DMS79 (cell line): ENCODE measurements at places on chromosomes 1 and 21.

GRCh38 chr1:12465126-12465525 is 152.9 kb downstream of the DHRS3 start:
- DNase-seq = no peak

DNA sequence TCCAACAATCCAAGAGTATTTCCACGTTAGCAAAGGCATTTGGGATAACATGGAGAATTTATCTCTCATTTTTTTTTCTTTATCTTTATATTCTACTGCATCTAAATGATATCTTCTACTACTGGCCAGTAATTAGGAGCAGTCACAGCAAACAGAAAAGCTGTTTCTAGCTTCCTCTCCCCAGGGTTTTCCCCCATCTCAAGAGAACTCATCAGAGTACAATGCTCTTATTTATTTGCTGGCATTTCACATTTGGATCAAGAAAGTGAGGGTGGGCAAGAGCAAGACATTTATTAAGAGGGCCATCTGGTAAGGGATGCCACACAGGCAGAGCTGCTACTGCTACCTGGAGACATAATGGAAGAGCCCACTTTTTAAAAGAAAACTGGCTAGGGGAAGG is 368.2 kb downstream of the USH2A start:
- no peak for DNase-seq

- DNase-seq = no peak
Observed at GRCh38 chr1:26517766-26518049, 11.9 kb upstream of the RPS6KA1 start.

DNA sequence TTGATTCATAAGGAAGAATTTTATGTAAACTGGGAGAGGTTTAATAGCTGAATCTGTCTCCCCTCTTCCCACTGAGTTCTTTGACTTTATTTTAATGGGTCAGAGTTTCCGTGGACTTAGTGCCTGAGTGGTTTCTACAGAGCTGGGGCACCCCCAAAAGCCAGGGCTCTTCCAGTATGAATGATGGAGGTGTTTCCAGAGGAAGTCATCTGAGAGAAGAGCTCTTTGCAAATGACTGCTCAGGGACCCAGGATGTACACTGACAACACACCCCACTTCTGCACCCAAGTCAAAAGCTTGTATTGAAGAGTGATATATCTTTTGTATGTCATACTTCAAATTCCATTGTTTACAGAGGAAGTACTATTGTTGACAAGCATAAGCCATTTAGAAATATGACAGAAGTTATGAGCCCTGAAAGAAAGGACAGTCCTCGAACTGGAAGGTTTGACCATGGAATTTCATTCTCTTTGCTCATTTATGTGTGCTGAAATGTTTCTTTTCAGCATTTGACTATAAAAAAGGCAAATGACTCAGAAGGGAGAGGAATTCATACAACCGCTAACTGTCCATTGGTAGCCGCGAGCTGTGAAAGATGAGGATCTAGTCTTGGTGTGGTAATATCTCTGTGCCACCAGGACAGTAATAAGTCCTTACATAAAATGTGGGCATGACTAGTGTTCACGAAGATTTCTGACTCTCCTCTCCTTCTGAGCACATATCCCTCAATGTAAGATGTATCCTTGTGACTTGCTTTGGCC is 25.4 kb upstream of the LMX1A start:
- no peak for DNase-seq

- peak; percentile 29 for DNase-seq
Observed at GRCh38 chr1:38028105-38028591, 15.6 kb downstream of the UTP11 start.

DNA sequence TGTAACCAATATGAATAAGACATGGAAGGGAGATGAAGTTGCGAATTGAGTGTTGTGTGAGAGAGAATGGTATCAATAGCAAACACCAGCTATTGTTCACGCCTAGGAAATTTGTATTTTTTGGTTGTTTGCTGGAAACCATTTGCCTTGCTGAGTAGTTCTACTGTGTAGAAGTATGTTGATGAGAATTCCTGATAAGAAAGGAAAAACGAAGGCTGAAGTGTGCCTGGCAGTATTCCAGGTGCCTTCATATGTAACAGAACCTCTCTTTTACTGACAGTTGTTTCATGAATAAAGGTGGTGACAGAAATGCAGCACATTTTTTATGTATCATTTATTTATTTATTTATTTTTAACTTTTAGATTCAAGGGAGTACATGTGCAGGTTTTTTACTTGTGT is 79.5 kb downstream of the SDCCAG8 start:
- no peak for DNase-seq

GRCh38 chr1:240242601-240243144 is 151.0 kb downstream of the FMN2 start:
- DNase-seq = no peak

DNA sequence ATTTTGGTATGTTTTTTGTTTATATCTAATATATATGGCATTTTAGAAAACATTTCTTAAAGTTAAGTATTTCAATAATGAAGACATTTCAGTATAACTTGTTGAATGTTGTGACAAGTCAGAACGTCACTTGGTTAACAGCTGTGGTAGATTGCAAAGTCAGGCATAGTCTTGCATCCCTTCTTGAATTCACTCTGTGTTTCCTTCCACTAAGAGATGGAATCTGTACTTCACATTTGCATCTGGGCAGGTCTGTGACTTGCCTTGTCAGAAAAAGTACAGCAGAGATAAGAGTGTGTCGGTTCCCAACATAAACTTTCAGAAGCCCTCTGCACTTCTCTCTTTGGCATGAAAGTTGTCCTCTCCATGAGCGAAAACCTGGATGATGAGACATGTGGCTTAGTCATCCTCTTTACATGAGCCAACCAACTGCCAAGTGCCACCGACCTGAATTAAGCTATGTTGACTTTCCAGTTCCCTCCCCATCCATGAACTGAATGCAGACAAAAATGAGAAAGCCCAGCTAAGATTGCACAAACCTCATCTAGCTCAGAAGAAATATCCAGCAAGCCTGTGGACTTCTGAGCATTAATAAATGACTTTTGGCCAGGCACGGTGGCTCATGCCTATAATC is 1730.2 kb downstream of the MRPL39 start:
- DNase-seq = no peak

GRCh38 chr21:33236766-33237165 is 7.0 kb downstream of the IFNAR2 start:
- DNase-seq = no peak

- DNase-seq = peak; percentile 50
Observed at GRCh38 chr1:104706631-104707147, 957.0 kb downstream of the AMY1C start.

- DNase-seq = no peak
Observed at GRCh38 chr1:147491098-147491497, 50.2 kb upstream of the BCL9 start.

DNA sequence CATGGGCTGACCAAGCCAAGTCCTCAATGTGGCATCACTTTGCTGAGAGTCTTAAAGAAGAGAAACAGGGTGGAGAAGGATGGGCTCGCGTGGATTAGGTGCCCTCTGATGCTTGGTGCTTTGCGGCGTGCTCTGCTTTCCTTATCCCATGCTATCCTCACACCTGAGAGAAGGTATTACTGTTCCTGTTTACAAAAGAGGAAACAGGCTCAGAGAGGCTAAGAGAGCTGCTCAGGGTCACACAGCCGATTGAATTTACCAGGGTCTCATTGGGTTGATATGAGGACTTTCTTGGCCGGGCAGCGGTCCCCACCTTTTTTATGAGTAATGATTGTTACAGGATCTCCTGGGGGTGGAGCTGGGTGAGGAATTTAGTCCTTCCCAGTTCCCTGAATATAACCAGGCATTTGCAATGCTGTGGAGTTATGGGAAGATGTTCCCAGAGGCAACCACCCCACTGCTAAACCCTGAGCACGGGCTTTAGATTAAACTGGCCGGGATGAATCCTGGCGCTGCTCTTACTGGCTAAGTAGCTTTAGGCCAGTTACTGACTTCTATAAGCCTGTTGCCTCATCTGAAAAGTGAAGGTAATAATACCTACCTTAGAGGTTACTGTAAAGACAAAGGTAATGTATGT is 4.5 kb downstream of the ASCL5 start:
- no peak for DNase-seq
